ENCODE measurements at places on chromosomes 12 and 14. TPM values are rescaled to one million over a fixed set of nuclear protein-coding genes. Genes with fewer than 3 reads are reported as not detected.

Gene MBIP
- total RNA-seq = 33.1 TPM

Gene TUNAR
- total RNA-seq = not detected

Gene RPL10L
- total RNA-seq = not detected

Gene RNASE4
- total RNA-seq = 0.68 TPM

Gene GPHN
- total RNA-seq = 35.8 TPM

Gene SMIM41
- total RNA-seq = not detected

Gene SYCP3
- 0.22 TPM for total RNA-seq

Gene PPP1R1A
- total RNA-seq = not detected

DNA sequence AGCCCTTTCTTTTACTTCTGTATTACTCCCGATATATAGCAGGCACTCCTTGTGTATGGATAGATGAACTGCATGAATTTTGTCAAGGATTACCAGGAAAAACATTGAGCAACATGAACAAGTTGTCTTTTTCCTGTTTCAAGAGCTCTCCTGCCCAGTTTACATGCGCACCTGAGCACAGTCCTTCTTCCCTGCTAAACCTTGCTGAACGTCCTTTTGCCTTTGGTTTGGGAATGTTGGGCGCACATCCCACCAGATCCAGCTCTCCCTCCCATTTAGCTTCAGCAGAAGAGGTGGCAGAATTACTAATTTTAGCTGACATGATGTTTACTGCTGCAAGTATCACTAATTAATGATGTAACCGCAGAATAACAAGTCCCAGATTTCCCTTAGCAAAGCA, 121.4 kb upstream of the TMCC3 start:
- no peak for DNase-seq

- DNase-seq = no peak
Measured at GRCh38 chr14:72692696-72693095, 201.2 kb downstream of the DPF3 start.

- DNase-seq = no peak
Measured at GRCh38 chr14:68950111-68950510, 29.0 kb downstream of the ACTN1 start.

GRCh38 chr12:68617160-68617926, 6.6 kb downstream of the RAP1B start:
- no peak for DNase-seq

DNA sequence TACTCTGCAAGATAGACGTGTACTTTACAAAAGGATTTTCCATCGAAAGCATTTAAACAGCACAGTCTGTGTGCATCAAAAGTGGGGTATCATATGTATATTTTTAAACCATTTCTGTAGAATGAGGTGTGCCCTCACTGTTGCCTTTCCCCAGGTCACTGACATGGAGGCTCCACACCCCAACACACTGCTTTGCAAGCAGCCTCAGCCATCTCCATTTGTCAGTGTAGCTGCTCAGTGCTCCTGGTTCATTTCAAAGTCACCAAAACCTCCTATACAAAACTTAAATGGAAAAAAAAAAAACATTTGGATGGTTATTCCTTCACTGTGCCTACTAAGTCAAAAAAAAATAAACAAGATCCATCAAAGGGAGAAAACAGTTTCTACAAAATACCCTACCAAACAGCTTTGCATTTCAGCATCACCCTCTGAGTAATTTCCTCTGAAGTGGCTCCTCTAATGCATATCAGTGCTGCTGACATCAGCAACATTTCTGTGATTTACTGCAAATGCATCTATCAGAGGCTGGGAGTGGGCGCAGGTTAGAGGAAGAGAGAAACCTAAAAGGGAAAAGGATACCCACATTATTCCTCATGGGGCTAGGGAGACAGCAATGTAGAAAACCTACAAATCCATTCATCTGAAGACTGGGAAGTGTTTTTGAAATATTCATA, 46.0 kb downstream of the KCNK10 start:
- DNase-seq = no peak

DNA sequence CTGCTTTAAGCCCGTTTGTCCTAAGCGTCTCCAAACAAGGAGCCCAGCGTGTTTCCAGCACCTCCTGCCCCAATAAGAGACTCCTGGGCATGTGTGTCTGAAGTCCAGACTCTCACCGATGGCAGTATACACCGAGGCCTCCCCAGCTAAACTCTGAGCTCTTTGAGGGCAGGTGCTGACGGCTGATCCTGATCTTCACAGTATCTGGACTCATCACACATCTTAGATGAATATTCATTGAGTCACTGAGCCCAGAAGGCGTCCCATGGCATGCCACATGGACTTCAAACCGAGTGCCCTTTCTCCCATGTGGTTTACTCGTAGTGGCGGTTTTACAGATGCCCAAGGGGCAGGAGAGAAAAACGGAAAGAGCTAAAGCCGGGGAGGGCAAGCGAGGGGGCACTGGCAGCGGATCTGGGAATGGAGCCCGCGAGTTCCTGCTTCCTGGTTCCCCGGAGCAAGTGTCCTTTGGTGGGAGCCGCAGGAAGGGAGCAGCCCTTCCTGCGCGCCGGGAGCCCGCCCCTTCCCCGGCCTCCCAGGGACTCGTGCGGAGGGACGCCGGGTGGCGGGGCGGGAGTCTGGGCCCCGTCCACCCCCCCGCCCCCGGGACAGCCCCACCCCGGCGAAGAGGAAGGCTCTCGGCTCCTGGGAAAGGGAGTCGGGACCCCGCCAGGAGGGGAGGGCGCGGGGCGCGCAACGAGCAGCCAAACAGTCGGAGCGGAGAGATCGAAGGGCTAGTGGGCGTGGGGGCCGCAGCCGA, 585 bp upstream of the TEAD4 start:
- no peak for DNase-seq
